Sigmoid colon (tissue), 7 donors: ENCODE measurements at places on chromosomes 16 and 17. TPM values are rescaled to one million over a fixed set of nuclear protein-coding genes. Genes with fewer than 3 reads are reported as not detected.
A peak's percentile ranks its signal among the peaks of the same experiment; 100 is the strongest.

GRCh38 chr17:38336838-38337237 lies 6.9 kb downstream of the GPR179 start:
- DNase-seq = no peak

DNA sequence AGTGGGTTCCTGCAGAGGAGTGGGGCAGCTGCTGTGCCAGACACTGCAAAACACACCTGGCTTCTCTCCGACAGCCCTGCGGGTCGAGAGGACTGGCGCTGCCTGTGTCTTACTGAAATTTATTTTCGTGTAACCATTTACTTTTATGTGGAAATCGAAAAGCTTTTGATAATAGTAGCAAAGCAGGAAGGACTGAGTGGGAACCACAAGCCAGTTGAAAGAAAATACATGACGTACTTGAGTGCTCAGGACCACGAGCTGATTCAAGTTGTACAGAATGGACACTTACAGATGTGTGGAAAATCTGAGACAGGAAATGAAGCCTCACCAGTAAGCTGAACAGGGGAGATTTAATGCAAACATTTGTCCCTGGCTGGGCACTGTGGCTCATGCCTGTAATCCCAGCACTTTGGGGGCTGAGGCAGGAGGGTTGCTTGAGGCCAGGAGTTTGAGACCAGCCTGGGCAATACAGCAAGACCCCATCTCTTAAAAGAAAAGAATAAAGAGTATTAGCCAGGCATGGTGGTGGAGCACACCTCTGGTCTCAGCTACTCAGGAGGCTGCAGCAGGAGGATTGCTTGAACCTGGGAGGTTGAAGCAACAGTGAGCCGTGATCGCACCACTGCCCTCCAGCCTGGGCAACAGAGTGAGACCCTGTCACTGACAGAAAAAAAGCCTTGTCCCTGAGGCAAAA lies 11.3 kb upstream of the RPL13 start:
- DNase-seq = no peak

- DNase-seq = no peak
These were observed 75.6 kb downstream of the AMFR start for GRCh38 chr16:56349711-56350161.

- DNase-seq = no peak
These were observed 4.1 kb downstream of the USP31 start for GRCh38 chr16:23145186-23145585.

DNA sequence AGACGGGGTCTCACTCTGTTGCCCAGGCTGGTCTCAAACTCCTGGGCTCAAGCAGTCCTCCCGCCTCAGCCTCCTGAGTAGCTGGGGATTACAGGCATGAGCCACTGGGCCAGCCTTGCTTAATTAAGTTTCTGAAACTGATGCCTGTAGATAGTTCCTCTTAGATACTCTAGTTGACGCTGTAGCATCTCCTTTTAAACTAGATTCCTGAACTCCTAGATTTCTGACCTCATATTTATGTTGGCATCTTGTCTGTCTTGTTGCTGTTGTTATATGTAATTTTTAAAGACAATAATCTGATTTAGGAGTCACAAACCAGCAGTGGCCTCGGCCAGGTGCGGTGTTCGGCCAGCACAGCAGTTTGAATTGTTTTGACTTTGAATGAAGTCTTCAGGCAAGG lies 37.5 kb downstream of the DHRS7B start:
- no peak for DNase-seq

GRCh38 chr16:70689035-70689969 lies 3.4 kb upstream of the MTSS2 start:
- DNase-seq = peak; percentile 92

DNA sequence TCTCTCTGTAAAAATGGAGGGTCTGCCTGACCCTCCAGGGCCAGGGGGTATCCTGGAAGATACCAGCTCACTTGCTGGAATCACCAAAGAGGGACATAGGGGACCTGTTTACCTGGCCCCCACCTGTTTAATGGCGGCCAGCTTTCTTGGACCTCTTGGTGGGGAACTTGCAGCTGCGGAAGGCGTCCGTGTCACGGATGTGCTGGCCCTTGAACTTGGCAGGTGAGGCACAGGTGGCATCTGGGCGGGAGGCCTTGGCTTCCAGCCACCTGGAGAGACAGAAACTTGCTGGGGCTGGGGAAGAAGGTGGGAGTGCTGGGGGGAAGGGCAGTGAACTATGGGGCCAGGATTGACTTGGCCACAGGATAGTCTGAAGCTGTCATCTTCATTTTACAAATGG lies 3.5 kb downstream of the CHAD start:
- no peak for DNase-seq

The PYY gene
- total RNA-seq = not detected

The CCL16 gene
- total RNA-seq = 1.1 TPM

The ACSM5 gene
- 3.1 TPM for total RNA-seq
